ENCODE measurements at places on chromosomes 3 and 15.

DNA sequence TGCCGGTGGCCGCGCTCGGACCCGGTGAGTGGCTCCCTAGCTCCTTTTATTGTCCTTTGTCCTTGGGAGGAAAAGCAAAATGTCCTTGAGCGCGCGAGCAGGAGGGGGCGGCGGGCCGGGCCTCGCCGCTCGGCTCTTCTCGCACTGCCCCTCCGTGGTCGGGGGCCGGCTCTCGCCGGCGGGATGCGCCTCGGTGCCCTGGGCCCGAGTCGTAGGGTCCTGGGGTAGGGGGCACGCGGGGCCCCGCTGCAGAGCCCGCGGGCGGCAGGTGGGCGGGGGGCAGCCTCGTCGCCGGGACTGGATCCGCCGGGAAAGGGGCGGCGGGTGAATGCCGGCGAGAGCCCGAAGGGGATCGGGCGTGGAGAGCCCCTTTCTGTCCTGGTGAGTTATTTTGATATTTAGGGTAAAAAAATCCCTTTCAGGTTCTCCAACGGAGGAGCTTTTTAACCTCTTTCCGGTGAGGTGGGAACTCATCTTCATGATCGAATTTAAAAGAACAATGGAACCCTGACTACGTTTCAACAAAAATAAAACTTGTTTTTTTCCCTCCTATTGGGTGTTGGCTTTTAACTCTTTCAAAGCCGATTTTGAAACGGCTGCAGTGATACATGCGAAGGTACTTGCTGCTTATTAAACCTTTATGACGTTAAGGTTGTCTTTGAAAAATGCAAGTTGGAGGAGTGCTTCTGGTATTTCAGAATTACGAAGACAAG, 16.8 kb upstream of the CHD2 start:
- no peak for DNase-seq

DNA sequence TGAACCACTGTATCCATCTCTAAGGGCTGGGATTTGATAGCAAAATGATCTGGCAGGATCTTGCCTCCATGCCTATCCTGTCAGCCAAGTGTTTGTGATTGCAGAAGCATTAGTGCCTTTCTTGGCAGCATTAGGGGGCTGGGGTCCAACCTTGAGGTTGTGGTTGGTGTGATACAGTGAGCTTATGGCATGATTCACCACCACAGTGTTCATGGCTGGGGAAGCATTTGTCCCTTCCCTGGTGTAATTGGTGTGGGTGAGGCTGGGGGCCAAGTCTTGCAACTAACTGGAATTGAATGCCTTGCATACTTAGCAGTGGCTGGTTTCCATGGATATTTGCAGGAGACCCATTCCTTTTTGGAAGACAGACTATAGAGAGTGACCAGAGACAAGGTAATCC, 271.0 kb upstream of the TBL1XR1 start:
- DNase-seq, result no peak

GRCh38 chr3:41369838-41370237, 170.5 kb downstream of the CTNNB1 start:
- DNase-seq, result no peak

DNA sequence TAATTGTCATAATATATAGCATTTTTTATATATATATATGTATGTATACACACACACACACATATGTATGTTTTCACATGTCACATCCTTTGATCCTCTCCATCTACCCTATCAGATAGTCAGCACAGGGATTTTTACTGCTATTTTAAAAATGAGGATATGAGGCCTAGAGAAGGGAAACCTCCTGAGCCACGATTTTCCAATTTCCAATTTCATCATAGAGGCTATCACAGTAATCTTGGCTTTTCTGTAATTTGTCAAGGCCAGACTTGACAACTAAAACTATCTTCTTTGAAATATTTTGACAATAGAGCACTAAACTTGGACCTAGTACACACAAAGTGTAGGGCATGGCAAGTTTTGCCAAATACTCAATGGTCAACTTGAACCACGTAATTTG, 42.5 kb downstream of the IL1RAP start:
- no peak for DNase-seq

DNA sequence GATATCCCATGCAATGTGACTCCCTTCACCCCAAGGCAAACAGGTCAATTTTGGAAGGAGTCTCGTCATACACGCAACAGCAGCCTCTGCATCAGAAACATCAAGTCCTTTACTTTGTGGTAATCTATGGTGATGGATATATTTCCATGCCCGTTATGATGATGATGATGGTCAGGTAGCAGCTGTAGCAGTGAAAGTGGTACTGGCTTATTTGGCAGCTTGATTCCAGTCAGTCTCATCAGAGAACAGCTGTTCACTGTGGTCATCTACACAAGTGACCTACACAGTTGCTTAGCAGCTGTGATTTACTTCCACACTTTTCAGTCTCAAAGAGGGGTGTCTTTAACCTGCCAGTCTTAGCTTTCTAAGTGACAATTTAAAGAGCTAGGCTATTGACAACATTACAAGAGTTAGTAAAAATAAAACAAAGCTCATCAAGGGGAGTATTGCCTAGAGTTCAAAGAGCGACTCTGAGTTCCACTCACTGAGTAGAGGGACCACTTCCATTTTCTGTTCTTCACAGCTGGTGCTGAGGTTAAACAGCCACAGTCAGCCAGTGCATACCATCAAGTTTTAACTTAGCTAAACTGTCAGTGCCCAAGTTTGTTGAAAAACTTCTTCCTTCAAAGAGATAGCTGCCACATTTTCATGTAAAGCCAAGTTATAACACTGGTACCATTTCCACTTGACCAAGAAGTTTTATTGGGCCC, 587.4 kb upstream of the KCNMB2 start:
- no peak for DNase-seq

- no peak for DNase-seq
Measured at GRCh38 chr15:48929661-48930060, 34.1 kb downstream of the SHC4 start.

GRCh38 chr3:27880969-27881892, 159.1 kb upstream of the EOMES start:
- DNase-seq, result no peak

DNA sequence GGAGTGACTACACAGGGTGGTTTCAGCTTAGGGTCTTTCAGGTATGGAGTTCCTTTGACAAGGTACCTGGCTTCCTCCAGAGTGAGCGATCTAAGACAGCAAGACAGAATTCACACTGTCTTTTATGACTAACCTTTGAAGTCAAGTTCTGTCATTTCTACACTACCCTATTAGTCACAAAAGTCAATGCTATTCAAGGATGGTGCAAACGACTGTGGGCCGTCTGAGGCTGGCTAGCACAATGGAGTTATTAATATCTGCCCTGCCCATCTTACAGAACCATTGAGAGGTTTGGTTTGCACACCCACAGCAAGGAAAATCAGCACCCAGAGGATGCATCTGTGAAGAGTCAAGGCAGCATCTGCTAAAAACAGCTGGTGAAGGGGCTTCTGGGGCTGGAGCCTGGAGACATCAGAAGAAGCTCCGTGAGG, 62.9 kb upstream of the XCR1 start:
- no peak for DNase-seq

DNA sequence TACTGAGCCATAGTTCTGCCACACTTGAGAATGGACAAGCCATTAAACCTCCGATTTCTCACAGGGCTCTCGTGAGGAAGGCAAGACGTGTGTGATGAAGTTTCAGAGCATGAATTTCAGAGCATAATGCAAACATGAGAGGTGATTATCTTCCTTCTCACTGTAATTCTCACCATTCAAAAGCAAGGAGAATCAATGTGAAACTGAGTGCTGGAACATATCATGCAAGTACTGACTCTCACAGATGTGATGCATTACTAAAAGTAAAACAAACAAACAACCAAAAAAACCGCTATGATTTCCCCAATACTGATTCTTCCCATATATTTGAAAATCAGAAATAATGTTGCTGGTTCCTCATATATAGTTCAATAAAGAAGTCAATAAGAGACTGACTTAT, 23.7 kb downstream of the P3H2 start:
- DNase-seq, result no peak

DNA sequence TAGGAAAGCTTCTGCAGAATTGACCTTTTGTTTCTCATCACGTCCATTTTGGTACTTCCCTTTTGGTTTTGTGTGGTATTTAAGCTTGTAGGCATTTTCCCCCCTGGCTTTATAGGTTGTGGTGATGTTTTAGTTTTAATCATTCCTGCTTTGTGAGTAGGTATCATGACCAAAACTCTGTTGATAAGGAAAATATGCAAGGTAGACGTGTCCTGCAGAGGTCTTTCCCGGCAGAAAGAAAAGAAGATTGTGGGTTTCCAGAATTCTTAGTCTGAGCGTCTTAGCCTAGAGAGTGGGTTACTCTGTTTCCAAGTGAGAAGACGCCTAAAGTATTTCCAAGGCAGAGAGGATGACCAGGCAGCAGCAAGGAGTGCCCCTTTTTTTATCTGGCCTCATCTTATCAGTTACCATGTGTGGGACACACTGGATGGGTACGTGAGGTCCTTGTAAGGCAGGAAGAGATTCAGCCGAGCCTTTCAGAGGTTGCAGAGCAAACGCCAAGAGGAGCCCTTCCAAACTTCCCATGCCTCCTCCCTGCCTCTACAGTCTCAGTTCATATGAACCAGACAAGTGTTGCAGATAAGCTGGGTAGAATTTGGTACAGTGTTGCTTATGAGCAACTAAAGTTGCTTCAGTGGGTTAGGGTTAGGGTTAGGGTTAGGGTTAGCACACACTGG, 58.8 kb downstream of the ARNT2 start:
- no peak for DNase-seq

DNA sequence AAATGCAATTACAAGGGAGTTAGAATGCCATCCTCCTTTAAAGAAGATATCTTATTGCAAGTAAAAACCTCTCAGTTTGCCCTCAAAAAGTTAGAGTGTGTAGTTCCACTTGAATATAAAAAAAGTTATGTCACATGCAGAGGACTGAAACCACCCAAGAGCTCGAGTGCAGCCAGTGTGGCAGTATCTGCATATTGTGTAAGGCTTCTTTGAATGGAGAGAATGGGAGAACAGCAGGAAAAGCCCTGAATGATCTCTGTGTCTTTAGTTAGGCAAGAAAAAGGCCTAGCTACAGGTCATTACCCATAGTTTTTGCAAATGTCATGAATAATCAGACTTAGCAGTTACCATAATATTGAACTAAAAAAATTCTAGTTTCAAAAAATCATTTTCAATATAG, 13.9 kb upstream of the TEX9 start:
- DNase-seq, result no peak

DNA sequence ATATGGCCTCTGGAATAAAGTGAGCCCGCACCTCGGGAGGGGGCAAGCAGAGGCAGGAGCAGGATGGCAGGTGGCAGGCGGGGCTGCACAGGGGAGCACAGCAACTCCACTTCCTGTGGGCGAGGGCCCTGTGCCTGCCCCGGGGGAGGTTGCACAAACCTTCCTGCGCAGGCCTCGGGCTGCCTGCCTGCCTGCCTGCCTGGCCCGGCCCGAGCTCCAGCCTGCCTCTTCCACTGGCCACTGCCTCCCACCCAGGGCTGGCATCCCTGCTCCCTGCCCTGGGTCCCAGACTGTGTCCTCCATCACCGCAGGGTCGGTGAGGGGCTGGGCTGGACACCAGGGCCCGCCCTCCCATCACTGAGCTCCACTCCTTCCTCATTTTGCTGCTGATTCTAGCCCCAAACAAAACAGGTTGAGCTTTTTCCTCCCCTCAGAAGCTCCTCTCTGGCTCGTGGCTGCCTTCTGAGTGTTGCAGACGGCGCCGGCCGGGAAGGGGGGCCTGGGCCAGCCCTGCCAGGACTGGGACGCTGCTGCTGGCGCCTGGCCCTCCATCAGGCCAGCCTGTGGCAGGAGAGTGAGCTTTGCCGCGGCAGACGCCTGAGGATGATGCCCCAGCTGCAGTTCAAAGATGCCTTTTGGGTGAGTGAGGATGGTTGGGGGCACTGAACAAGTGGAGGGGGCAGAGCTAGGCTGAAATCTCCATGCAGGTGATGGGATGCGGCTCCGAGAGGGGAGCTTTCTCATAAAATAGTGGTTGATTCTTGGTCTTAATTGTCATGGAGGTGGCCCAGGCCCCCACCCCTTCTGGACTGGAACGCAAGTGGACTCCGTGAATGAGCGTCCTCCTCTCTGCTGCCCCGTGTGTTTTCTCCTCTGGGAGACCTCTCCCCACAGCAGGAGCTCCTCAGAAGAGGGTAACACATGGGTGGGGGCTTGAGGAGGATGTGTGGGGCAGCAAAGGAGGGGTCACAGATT, at the start of gene PSTPIP1:
Gene PSTPIP1, plus strand, starts transcription at position 156 of the 975 bp plus-strand sequence. Its CDS starts 448 bp downstream, at position 604.
- DNase-seq, result peak; percentile 28

DNA sequence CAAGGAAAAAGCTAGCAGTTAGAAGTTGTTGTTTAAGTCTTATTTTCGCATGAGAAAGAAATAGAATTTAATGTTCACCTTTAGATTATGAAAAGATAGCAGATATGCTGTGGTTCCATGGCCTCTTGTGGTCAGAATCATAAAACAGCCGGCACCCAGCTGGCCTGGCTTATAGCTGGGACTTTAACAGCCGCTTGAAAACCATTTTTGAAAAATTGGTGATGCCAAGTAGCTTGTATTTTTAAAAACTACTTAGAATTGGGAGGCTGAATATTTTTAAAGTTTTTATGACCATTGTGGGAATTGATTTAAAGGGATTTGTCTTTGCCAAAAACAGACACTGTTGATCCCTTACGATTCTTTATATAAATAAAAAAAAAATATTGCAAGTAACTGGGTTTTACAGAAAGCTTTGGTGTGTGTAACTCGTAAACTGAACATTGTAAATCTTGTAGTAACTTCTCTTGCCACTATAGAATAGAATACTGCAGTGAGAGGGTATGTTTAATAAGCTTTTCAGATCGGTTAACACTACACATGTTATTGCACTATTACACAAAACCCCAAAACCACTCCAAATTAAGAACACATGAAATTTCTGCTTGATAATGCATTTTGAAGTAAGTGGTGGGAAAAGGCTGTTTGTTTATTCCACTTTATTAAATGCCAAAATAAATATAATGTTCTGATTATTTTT, 6.6 kb downstream of the ARRDC4 start:
- no peak for DNase-seq

GRCh38 chr15:75947092-75947491, 43.4 kb downstream of the FBXO22 start:
- DNase-seq, result no peak

DNA sequence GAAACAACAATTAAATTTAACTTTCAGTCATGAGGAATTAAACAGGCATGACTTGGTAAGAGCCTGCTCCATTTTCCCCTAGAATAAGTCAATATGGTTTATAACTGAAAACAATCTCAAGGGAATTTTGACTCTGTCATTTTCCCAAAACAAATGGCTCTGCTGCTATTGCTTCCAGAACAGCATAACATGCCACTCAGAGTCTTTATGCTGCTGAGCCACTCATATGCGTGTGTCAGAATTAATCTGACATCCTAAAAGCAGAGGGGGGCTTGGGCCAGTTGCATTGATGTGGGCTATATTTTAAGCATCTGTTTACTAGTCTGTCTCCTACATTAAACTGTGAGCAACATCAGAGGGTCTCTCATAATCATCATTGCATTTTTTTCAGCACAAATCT, 111.1 kb upstream of the ABI3BP start:
- no peak for DNase-seq

GRCh38 chr3:8442993-8443650, 58.5 kb upstream of the LMCD1 start:
- no peak for DNase-seq
